ENCODE measurements at places on chromosomes 13 and 19.
A peak's percentile ranks its signal among the peaks of the same experiment; 100 is the strongest.

GRCh38 chr13:37129866-37130265, 24.4 kb upstream of the CSNK1A1L start:
- no peak for DNase-seq

- DNase-seq = no peak
Measured at GRCh38 chr19:42249149-42249750, 5.7 kb downstream of the ERF start.

- peak; percentile 69 for DNase-seq
Measured at GRCh38 chr19:45798995-45799517, 6.4 kb upstream of the DMWD start.

DNA sequence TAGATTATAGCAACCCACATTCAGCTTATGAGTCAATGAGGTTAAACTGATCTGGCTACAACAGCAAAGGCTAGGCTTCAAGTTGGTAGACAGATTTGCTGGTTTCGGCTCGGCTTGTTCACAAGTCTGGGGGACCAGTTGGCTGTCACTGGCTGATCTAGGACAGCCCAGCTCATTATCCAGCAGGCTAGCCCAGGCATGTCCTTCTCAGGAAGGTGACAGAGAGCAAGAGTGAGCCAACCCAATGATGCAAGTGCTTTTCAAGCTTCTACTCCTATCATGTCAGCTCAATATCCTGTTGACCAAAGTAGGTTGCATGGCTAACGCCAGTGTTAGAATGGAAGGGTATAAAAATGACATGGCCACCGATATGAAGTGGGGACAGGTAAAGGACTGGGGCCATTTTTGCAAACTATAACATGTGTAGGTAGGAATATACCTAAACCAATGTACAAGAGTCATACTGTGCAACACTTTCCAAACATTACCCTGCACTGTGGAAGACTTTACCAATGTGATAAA, 220.9 kb upstream of the SOX21 start:
- no peak for DNase-seq

GRCh38 chr13:79625517-79625916, 144.6 kb downstream of the NDFIP2 start:
- DNase-seq = no peak

- DNase-seq = no peak
Measured at GRCh38 chr19:9622531-9622930, 1.5 kb upstream of the ZNF561 start.

GRCh38 chr13:101327871-101328270, 88.4 kb downstream of the NALCN start:
- no peak for DNase-seq

GRCh38 chr19:53308339-53308811, 25.2 kb upstream of the ZNF845 start:
- no peak for DNase-seq

DNA sequence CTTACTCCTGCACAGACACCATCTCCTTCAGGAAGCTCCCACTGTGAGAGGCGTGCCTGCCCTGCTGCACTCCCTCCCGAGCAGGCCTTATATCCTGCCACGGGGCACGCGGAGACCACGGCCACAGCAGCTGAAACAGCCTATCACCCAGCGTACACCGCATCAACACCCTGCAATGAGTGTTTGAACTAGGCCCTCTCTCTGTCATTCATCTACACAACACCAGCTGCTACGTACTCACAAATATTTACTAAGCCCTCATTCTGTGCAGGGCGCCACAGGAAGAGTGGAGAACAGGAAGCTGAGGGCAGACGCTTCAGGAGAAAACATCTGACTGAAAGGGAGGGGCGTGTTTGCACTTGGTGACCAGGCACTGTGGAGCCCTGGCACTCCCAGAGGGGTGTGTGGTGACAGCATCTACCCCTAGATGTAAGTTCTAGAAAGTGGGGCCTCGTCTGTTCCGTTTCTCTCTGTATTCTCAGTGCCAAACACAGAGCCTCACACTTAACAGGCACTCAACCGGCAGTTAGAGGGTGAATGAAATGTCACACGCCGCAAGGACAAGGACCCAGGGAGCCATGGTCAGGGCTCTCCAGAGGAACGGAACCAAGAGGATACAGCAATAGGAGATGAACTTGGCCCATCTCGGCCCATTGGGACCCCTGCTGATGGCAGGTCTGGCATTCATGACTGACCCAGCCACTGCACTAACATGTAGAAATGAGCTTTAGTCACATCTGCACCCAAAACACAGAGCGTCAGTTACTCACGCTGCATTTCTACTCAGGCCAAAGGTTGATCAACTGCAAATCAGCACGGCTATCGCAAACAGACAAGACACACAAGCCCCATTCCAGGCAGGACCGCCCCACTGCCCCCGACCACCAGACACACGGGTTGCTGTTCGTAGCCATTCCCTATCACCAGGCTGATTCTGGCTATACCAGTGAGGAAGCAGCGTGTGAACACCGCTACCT, 15.7 kb downstream of the RANBP3 start:
- DNase-seq = peak; percentile 88

GRCh38 chr19:42066075-42066754, 3.8 kb downstream of the GRIK5 start:
- no peak for DNase-seq

DNA sequence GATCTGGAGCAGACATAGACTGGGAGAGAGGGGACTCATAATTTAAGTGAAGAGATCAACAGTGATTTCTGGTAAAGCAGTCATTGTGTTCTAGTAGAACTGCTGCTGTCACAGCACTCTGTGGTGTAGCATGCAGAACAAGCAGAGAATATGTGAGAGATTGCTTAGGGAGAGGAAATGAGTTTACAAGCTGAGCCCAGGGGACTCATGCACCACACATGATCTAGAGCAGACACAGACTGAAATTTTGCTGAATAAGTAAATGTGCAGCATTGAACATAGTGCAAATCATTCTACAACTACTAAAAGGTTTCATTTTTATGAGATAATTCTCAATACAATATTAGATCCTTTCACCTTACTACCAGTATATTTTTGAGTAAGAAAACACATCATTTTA, 125.7 kb downstream of the MYO16 start:
- no peak for DNase-seq

- DNase-seq = no peak
Measured at GRCh38 chr13:41579168-41579567, 121.8 kb downstream of the RGCC start.

DNA sequence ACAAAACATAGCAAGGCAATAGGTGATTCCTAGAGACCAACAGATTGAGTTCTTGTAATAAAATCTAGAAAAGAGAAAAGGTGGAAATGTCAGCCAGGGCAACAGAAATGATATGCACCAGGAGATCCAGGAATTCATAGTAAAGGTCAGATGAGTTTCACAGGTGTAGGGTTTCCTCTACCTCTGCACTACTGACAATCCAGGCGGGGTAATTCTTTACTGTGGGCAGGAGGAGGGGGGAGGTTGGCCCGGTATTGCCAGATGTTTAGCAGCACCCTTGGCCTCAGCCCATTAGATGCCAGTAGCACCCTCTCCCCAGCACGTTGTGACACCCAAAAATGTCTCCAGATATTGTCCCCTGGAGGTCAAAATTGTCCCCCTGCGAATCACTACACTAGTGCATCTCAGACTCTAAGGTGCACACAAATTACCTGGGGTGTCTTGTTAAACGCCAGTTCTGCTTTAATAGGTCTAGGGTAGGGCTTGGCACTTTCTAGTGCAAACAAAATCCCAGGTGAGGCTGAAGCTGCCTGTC, 3.5 kb upstream of the UBAC2 start:
- DNase-seq = no peak

DNA sequence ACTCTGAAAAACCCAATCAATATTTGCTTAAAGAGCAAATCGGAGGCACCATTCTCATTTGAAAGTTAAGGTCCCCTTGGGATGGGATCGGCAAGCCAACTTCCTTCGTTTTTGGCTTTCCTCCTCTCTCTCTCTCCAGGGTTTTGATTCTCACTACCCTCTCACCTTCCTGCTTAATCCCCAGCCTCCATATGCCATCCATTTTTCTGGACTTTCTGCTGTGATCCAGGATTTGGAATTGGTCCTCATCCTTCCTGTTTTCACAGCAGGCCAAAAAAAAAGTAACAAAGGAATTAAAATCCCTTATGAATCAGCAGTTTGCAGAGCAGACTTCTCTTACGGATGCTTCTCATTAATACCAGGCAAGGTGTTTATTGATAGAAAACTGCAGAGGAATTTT, 283.1 kb upstream of the TMTC4 start:
- DNase-seq = no peak

GRCh38 chr13:55999709-56000108, 1141.0 kb upstream of the PRR20A start:
- no peak for DNase-seq

- no peak for DNase-seq
Measured at GRCh38 chr13:20353973-20354372, 121.9 kb upstream of the GJB6 start.

GRCh38 chr19:53626976-53627375, 4.8 kb upstream of the DPRX start:
- no peak for DNase-seq

- no peak for DNase-seq
Measured at GRCh38 chr13:33410619-33411018, 125.1 kb upstream of the STARD13 start.

- DNase-seq = no peak
Measured at GRCh38 chr19:48117515-48118130, 7.0 kb upstream of the PLA2G4C start.

- DNase-seq = no peak
Measured at GRCh38 chr13:33263976-33264619, 21.5 kb downstream of the STARD13 start.

DNA sequence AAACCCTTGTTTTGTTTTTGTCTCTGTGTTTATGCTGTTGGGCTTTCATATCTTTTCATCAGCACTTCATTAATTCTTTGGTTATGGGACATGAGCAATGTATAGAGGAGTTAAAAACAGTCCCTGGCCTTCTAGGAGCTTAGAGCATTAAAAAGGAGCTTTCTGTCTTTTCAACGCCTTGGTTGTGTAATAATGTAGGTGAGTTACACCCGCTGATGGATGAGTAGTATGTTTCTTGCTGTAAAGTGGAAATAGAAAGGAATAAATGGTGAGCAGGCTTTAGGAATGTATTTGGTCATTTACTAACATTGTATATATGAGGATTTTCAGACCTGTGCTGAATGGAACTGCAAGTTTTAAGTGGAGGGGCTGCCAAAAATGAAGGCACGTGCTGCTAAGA, 121.5 kb upstream of the RNF113B start:
- DNase-seq = no peak

DNA sequence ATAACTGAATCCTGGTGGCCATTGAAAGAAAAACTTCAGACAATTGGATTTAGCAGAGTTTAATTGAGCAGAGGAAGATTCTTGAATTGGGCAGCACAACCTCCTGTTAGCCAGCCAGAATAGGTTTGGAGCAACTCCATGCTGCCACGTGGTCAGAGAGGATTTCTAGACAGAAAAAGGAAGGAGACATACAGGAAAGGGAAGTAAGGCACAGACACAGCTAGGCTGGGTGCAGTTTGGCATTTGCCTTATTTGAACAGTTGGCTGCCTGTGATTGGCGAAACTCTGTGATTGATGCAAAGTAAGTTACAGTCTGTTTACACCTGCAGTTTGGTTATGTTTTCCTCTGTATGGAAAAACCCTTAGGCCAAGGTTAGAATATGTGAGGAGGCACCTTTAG, 85.8 kb upstream of the SPATA13 start:
- DNase-seq = no peak

DNA sequence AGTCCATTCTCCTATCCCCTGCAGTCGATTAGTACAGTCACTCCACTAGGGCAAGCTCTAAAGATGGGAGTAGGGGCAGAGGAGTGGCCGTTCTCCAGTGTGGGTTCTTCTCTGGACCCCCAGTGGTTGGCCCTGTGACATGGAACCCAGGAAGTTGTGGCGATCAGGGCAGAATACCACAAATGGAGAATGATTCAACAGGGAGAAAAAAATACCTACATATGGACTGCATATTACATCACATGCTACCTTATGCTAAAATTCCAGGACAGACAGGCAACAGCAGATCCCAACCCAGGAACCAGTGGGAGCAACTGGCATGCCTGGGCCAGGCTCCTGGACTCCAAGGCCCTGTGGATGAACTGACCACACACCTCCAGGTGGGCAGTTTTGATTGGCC, 20.4 kb downstream of the POU2F2 start:
- no peak for DNase-seq

DNA sequence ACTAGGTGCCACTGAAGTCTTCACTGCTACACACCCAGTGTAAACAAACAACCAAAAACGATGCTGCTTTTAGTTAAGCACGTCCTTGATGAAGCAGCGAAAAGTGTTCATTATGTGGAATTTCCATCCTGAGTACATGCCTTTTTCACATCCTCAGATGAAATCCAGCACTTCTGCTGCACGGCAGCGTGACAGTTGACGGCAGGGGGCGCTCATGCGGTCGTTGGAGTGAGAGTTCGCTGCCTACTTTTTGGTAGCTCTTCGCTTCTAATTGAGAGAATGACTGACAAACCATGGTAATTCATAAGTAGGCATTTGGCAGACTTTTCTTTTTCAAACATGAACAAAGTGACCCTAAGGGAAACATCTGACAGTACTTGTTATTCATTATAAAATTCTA, 1124.9 kb downstream of the EFNB2 start:
- DNase-seq = peak; percentile 6

DNA sequence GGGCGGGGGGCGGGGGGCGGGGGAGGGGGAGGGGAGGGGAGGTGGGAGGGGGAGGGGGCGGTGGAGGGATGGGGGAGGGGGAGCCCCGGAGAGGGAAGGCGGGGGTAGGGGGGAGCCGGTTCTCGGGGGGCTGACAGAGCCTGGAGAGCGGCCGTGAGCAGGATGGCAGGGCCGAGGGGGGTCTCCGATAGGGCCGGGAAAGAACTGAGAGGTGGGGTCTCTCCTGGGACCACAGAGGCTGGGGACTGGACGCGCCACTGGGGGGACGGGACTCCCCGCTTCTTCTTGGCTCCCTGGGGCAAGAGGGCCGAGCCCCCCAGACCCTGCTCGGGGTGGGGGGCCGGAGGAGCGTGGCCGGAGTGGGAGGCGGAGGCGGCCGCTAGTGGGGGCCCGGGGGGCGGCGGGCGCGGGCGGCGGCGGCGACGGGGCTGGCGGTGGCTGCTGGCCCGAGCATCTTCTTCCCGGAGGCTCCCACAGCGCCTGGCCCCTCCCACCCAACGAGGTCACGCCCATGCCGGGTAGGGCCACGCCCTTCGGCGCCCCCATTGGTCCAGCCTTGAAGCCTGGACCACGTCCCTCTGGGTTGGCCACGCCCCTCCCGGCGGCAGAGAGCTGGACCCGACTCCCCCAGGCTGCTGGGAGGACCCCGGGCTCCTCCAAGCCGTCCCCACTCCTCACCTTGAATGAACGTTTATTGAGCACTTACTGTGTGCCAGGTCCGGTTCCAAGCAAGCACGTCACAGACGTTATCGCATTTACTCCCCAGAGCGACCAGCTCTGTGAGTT, at the start of gene NOVA2:
NOVA2 (minus strand) TSS at position 313 of the 786 bp plus-strand sequence. CDS start 514 bp downstream, outside the sequence.
- DNase-seq = peak; percentile 23

- no peak for DNase-seq
Measured at GRCh38 chr19:13976446-13976845, 24.1 kb downstream of the DCAF15 start.

All from CD4-positive, alpha-beta T cell treated with Interleukin-6 for 4 hours (primary cell).